ENCODE measurements at places on chromosomes 12 and 14.
A peak's percentile ranks its signal among the peaks of the same experiment; 100 is the strongest.

DNA sequence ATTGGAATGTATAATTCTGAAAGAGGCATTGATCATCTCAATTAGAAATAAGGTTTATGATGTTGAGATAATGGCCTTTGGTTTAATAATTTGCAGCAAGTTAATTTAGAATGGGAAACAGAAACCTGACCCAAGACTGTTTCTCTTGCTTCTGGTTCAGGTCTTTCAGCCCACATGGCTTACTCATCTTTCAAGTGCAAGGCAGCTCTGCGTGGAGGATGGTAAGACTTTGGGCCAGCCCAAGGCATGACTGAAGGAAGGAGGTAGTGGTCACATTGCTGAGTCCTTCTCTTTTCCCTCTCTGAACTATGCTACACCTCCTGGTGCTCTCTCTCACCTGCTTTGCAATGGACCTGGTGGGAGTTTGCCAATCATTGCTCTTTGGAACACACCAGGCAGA lies 98.7 kb downstream of the CAND1 start:
- DNase-seq, result no peak

DNA sequence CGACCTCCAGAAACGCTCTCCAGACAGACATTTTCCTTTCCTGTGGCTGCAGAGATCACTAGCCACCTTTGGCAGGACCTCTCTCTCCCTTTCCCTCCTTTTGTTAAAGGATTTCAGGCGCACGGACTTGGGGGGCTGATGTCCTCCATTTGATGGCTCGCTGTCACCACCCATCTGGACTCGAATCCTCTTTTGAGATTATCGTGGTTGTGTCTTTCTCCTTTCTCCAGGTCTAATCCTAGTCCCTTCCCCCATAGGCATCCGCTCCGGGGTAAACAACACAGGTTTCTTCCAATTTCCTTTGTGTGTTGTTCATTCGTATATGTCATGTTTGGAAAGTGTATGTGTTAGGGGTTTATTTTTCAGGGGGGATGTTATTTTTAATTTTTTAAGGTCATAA lies 56.7 kb upstream of the SLC24A4 start:
- no peak for DNase-seq

- DNase-seq, result no peak
Measured at GRCh38 chr14:53979113-53979681, 22.6 kb upstream of the BMP4 start.

DNA sequence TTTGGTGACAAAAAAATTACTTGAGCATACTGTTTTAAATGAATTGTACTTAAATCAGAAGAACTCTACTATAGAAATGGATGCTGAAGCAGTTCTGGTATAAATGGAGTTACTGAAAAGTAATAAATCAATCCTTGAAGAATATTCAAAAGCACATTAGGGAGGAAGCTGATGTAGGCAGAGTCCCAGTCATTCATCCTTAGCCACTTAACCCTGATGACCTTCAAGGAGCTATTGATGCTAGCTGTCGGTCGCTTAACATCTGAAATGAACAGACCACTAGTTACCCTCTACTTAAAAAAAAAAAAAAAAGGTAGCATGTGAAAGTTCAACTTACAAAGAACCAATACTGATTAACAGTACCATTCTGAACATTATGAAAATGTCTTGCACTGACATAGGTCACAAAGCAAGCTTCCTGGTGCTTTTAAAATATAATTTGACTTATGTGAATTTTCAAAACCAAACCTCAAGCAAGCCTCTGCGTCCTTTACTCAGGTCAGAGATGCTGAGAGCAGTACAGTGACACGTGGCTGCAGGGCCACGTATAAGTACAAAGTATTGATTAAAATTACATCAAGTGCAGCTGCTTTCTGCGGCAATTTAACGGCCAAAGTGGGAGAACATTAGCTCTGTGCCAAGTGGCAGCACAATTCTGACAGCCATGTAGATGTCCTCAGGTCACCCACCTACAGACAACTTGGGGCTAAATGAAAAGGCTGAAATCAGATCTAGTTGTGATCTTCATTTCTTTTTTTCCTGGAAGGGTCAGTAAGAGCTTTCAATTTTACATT lies 18.1 kb downstream of the PPM1H start:
- no peak for DNase-seq

DNA sequence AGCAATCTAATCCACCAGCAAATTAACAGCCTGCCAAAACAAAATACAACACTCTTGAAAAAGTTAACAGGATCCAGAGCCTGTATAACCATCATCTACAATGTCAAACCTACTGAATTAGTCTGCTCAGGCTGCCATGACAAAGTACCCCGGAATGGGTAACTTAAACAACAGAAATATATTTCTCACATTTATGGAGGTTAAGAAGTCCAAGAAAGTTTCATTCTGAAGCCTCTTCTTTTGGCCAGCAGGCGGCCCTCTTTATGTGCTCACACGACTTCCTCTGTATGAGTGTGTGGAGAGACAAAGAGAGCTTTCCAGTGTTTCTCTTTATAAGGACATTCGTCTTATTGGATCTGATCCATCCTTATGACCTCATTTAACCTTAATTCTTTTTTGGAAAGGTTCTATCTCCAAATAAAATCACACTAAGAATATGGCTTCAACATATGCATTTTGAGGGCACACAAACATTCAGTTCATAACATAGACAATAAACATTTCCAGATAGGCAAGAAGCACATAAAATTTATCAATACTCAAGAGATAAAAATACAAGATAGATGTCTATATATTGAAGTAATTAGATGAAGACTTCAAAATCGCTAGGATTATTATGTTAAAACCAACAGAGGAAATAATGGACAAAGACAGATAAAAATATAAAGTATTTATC lies 5.9 kb upstream of the RERG start:
- peak; percentile 7 for DNase-seq

DNA sequence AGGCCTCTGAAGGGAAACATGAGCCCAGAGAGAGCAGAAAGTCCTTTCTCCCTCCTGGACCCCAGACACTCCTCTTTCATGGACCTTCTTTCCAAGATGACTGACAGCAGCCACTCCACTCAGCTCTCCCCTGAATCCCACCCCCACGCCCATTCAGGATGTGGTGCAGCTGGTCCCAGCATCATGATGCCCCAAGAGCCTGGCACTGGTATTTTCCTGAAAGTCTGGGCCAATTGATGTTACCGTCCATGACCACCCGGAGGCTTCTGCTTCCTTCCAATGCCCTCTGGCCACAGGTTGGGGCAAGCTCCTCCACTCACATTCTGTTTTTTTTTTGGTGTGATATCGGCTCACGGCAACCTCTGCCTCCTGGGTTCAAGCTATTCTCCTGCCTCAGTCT lies 112.6 kb downstream of the CALM1 start:
- no peak for DNase-seq

GRCh38 chr14:69135133-69135532 lies 17.8 kb downstream of the DCAF5 start:
- no peak for DNase-seq

GRCh38 chr12:65881348-65881961 lies 57.2 kb downstream of the HMGA2 start:
- no peak for DNase-seq

- DNase-seq, result no peak
Measured at GRCh38 chr14:50750323-50750722, 80.6 kb downstream of the NIN start.

- no peak for DNase-seq
Measured at GRCh38 chr12:26519462-26519861, 313.5 kb downstream of the ITPR2 start.

DNA sequence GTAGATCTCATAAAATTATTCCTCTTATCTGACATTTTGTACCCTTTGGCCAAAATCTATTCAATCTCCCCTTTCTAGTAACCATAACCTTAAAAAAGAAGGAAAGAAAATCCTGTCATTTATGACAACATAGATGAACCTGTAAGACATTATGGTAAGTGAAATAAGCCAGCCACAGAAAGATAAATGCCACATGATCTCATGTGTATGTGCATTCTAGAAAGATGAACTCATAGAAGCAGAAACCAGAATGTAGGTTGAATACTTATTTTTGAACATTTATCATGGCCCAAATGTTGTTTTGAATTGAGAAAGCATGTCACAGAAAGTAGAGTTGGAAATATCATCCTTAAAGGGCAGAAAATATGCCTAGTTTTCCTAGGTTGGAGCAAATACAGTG lies 1053.6 kb downstream of the SLC6A15 start:
- no peak for DNase-seq

DNA sequence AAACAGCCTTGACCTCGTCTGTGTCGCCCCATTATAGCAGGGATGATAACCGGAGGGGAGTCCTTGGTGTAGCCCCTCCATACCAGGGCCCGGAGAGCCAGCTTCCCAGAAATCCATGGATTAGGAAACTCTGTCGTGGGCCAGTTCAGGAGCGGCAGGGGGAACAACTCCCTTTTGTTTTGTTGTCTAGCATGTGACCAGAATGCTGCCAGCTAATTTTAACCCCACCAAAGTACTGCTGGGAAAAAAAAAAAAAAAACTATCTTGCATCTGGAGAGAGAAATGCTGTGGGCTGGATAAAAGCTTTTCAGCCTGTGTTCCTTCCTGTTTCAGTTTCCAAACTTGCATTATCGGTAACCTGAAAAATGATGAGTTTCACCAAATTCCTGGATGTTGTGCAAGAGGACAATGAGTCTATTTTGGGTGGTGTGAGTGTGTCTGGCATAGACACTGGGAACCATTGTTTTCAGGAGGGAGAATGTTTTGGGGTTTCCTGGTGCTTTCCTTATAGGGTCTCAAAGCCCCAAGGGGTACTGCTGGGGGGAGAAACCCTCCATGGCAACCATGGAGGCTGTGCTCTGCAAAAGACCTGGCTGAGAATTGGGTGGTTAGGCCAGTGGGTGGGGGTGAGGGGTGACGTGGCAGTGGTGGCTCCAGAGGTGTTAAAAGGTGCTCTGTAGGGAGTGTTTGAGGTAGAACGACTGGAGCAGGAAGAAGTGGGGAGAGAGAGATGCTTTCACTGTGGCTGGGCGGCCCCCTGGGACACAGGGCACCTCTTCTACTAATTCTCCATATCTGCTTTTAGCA lies 14.9 kb upstream of the IRF2BPL start:
- peak; percentile 40 for DNase-seq

- no peak for DNase-seq
Measured at GRCh38 chr12:98745578-98746391, 100.7 kb downstream of the APAF1 start.

- DNase-seq, result no peak
Measured at GRCh38 chr12:88814779-88815178, 234.5 kb upstream of the KITLG start.

- no peak for DNase-seq
Measured at GRCh38 chr12:25716842-25717241, 163.8 kb upstream of the LMNTD1 start.

GRCh38 chr12:40989785-40990184 lies 198.3 kb upstream of the PDZRN4 start:
- DNase-seq, result no peak

DNA sequence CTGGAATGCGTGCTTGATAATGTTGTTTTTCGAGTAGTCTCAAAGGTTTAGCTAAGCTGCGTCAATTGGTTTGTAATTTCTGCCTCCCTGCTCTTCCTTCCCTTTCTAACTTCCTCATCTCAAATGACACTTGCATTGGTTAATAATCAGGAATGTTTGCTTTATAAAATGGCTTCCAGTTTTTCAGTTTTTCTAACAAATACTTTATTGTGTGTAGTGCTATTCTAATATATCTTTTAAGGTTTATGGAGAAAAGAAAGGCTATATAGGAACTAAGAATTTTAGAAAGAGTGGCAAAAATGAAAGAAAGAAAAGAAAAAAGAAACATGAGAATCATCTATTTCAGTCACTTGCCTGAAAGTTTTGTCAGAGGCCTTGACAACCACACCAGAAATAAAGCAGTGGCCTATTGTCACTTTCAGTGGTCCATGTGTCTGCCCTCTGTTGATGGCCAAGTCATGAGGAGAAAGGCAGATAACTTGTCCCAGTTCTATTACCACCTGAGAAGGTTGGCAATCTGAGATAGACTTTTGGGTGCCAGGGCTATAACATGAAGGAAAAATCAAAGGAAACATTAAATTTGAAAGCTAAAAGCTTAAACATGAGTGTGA lies 221.9 kb upstream of the KITLG start:
- no peak for DNase-seq

DNA sequence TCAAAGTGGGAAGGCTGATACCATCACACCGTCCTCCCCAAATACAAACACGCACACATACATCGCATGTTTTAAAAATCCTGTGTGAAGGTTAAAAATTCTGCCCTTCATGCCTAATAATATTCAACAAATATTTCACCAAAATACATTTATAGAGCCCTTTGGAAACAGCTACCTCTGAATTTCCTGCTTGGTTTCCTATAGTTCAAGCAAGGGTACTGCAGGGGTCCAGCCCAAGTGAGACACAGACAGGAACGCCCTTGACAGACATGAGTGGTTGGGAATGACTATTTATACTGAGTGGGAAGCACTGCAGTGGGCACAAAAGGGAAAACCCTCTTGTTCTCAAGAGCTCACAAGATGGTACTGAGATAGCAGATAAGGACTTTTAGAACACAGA lies 51.0 kb downstream of the ST8SIA1 start:
- no peak for DNase-seq

DNA sequence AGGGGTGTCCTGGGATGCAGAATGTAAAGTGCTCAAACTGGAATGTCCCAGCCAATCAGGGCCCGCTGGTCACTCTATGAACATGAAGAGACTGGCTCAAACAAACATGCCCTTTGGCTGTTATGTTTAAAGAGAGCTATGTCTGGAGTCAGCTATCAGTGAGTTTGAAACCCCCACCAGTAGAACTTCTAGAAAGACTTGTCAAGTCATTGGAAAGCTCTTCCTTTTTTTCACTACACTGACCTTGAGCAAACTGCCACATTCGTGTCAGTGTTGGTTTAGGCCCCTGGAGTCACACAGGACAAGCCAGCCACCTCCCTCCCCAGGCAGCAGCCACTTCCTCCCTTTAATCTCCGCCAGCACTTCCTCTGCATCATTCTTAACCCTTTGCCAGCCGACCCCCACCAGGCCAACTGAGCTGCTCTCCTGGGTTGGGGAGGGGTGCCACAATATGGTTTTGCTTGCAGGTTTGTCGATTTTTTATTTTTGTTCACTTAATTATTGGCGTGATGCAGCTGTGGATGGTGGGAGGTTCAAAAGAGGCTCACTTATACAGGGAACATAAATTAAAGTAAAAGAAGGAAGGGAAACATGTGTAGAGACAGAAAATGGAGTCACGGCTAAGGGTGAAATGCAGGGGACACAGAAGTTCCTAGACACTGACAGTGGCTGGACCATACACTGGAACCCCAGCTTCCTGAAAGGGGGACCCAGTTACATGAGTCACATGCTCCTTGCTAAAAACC lies 25.3 kb downstream of the CMKLR1 start:
- DNase-seq, result no peak

- no peak for DNase-seq
Measured at GRCh38 chr14:91253795-91254323, 9.4 kb upstream of the GPR68 start.

DNA sequence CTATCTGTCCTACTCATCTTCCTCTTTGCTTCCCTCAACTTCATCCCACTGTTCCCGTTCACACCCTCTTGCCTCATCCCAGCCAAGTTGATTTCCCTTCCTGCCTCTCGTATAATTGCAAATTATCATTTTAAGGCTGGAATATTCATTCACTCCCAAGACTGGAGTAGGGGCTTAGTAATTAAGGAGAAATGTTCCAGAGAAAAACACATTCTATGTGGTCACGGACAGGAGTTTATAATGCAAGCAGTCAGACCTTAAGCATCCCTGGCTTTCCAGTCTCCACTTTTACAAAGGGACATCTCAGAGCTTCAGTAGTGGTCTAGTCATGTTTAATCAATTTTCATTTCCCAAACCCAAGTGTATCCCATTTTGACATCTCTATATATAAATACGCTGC lies 54.9 kb downstream of the TMEM132D start:
- no peak for DNase-seq

All from activated T-cell treated with anti-CD3 and anti-CD28 coated beads, Interleukin-2, amount 50 U/mL, for 4 hours (primary cell).